Choroid plexus epithelial cell (primary cell): ENCODE measurements at places on chromosomes 2 and 18.

DNA sequence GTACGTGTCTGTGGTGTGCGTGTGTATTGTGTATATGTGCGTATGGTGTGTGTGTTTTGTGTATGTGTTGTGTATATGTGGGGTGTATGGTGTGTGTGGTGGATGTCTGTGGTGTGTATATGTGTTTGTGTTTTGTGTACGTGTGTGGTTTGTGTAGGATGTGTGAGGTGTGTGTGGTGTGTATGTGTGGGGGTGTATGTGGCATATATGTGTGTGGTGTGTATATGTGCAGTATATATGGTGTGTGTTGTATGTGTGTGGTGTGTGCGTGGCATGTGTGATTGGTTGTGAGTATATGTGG is 101.3 kb downstream of the CLIP4 start:
- no peak for DNase-seq

DNA sequence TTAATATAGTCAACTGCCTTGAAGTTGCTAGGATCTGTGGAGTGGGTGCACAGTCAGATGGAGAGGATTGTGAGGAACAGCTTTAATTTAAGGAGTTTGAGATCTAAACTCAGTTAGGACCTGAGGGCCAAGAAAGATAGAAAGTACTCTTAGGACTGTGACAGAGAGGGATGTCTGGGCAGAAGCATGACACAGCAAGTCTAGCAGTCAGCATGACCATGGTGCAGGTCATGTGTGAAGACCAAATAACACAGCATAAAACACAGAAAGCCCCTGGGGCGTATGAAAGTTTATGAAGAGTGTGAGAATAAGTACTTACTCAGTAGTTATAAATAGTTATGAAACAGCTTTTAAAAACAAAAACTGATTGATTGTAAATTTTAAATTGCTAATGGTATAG is 107.2 kb downstream of the GALNT1 start:
- DNase-seq: no peak

GRCh38 chr18:7735196-7735595 is 168.1 kb downstream of the PTPRM start:
- peak; percentile 34 for DNase-seq

DNA sequence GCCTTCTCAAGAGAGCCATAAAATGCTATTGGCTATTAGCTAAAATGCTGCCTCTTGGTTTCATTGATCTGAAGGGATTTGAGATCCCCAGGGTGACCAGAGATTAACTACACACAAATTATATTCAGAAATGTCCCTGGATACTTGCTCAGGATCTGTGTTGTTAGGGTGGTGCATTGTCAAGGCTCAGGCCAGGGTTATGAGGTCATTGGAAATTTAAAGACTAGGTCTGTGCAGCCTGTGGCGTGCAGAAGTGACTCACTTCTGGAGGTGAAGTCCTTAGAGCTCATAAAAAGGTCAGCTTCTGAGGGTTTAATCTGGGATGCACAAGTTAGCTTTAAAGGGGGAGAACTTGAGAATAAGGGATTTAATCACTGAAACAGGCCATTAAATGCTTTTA is 23.5 kb downstream of the LRRTM1 start:
- no peak for DNase-seq

GRCh38 chr2:167794554-167795255 is 452.7 kb downstream of the STK39 start:
- no peak for DNase-seq

- peak; percentile 17 for DNase-seq
These were observed 92.4 kb downstream of the GBX2 start for GRCh38 chr2:236075802-236076201.

DNA sequence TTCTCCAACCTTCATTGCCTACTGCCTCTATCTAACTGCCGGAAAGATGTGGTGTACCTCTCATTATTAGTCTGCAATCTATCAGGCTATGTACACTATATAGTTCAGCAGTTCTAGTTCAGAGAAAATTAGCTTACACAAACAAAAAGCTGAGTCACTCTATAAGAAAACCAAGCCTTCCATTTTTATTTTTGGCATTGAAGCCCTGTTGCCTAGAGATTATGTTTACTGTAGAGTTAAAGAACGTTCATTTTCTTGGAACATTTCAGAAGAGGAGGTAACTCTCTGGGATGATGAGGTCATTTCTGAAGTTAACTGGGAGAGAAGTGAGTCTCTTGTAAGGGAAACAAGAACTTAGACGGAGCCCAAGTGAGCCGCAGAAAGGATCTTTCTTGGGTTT is 133.5 kb downstream of the FAM124B start:
- DNase-seq: peak; percentile 87

DNA sequence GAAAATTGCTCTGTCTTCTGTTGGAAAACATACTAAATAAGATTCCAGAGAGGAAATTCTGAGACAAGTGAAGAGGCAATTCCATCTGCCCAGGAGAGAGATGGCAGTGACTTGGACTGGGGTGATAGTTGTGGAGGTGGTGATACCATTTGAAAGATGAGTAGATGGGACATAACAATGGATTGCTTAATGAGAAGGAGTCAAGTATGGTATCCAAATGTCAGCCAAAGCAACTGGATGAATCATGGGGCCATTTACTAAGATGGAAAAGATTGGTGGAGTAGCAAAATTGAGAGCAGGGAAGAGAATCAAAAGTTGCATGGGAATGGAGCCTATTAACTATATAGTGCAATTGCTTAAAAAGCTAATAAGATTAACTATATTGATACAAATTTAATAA is 222.1 kb downstream of the ETAA1 start:
- no peak for DNase-seq

DNA sequence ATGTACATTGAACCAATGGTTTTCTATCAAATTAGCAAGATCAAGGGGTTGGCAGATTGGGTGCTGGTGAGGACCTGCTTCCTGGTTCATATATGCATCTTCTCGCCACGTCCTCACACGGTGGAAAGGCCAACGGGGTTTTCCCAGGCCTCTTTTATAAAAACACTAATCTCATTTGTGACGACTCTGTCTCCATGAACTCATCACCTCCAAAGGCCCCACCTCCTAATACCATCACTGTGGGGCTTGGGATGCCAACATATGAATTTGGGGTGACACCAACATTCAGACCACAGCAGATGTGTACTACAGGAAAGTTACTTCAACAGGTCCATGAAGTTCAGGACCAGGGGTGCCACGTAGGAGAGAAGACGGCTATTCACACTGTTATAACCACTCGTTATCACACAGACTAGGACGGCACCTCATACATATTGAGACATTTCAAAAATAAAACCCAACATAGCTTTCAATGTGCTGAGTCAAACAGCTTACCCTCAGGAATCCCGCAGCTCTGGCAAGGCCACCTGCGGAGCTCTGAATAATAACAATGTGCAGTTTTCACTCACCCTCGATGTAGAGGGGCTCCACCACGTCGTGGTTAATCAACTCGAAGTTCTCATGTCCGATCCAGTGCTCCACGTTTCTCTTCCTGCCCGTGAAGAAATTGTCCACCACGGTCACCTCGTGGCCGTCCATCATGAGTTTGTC is 49.3 kb downstream of the UXS1 start:
- peak; percentile 55 for DNase-seq

DNA sequence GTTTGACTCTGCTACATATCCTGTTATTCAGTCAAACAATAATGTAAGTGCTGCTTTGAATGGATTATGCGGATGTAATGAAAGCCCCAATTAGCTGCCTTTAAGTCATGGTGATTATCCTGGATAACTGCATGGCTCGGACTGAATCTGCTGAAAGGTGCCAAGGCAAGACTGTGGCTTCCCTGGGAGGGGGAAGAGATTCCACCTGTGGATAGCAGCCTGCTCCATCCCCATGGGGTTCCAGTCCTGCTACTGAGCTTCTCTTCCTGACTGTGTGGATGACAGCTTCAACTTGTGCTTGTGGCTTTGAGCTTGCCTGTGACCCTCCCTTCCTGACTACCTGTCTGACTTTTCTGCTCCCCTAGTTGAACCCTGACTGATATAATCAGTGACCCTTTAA is 540.0 kb upstream of the GYPC start:
- no peak for DNase-seq
